CD4-positive, alpha-beta T cell treated with Interferon gamma for 1 hour (primary cell): ENCODE measurements at places on chromosomes 7 and 10.

DNA sequence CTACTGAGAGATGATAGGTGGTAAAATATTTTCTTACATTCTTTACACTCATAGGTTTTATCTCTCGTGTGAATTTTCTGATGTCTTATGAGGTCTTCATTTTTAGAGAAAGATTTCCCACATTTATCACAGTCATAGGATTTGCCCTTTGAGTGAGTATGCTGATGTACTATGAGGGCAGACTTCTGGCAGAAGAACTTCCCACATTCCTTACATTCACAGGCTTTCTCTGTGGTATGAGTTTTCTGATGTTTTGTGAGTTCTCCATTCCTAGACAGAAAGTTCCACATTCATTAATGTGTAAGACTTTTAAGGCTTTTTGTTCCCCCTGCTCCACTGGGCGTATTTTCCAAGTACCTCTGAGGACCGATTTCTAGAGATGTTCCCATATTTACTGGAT is 23.5 kb downstream of the ZNF25 start:
- no peak for DNase-seq

- no peak for DNase-seq
Measured at GRCh38 chr10:127937915-127938463, 31.1 kb downstream of the PTPRE start.

- DNase-seq, result no peak
Measured at GRCh38 chr10:54284526-54285193, 516.4 kb downstream of the PCDH15 start.

GRCh38 chr10:22685926-22686325 is 28.5 kb downstream of the PIP4K2A start:
- no peak for DNase-seq

DNA sequence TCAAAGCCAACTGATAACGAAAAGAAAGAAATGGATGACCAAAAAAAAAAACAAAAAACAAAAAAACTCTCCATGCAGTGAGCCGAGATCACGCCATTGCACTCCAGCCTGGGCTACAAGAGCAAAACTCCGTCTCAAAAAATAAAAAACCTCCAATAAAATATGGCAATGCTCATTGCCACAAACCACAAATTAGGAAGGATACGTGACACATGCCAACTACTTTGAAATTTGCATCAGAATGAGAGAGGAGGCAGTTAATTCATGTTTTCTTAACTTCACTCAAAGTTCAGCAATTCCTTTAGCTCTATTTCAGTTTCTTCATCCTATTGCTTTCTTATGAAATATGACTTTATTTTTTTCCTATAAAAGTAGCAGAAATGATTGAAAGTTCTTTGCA is 398.1 kb upstream of the C7orf33 start:
- DNase-seq, result no peak

DNA sequence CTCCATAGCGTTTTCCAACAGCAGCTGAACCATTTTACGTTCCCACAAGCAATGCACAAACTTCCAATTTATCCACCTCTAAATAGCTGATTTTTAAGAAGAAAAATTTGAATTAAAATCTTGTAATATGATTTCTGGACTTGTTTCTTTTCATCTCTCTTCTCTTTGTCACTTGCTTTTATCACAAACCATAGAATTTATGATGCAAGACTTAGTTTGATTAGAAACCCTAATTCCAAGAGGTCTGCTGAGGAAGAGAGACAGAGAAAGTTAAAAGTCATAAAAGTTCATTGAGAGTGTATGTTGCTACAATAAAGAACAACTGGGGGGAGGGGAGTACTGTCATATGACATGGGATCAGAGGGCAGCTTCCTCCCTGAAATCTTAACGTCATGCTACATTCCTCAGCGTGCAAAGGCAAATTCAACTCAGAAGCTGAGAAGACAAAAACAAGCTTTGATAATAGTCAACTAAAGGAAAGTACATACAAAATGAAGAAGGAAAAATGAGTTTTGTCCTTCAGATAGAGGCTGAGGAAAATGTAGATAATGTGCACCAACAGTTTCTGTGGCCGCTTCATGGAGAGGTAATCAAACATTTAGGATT is 18.4 kb upstream of the CUBN start:
- DNase-seq, result no peak

GRCh38 chr7:3517344-3517743 is 216.3 kb downstream of the SDK1 start:
- no peak for DNase-seq

DNA sequence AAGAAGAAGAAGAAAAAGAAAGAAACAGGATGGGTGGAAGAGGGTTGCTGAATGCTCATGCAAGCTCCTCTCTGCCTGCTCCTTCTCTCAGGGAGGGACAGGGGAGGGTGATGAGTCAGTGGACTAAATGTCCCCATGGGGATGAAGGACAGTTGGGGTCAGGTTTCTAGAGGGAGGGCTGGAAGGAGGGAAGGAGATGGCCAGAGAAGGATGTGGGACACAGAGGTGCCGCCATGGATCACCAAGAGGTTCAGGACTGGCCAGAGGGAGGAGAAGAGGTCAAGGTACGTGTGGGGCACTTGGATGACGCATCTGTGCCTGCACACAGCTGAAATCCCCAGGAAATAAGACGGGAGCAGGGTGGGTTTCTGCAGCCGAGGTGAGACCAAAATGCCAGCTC is 88.9 kb upstream of the GTF2I start:
- no peak for DNase-seq

DNA sequence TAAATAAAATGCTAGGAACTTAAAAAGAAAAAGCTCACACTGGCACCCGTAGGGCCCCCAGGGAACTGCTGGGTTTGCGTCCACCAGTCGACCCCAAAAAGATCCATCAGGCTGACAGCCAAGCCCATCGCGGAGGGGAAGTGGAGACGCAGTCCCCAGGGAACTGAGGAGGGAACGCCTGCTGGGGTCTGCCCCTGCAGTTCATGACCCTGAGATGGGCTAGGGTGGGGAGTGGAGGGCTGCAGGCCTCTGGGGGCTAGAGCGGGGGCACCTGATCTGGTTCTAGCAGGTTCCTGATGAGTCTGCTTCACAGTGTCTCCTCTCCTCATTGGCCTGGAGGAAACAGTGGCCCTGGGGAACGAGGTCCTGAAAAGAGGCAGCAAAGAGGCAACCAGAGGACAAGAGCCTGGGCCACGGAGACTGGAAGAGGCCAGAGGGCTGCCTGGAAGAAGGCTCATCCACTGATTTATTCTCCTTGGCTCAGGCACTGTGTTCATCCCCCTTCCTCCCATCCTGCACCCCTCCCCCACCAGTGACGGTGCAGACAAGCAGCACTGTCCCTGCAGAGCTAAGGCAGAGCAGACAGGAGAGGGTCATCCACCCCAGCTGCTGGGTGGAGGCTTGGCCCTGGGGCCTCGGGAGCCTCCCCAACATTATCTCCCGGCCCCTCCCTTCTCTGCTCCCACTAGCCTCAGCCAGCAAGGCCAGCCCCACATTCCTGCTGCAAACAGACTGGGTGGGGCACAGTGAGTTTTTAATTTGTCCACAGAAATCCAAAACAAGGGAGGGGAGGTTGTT is 24.7 kb upstream of the HSPA12A start:
- DNase-seq, result no peak

GRCh38 chr10:131920693-131921092 is 19.9 kb downstream of the PPP2R2D start:
- DNase-seq, result no peak

DNA sequence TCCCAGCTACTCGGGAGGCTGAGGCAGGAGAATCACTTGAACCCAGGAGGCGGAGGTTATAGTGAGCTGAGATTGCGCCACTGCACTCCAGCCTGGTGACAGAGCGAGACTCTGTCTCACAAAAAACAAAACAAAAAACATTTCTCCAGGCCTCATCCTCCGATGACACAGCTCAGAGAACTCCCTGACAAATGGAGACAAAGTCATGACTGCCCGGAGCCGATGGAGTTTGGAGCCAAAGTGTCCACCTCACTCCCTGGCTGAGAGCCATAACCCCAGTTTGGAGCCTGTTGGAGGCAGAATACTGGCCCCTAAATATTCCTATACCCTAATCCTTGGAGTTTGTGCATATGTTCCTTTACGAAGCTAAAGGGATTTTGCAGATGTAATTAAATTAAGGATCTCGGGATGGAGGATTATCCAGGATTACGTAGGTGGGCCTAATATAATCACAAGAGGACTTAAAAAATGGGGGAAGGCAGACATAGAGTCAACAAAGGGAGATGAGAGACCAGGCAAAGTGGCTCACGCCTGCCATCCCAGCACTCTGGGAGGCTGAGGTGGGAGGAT is 22.7 kb downstream of the SSC4D start:
- DNase-seq, result no peak

DNA sequence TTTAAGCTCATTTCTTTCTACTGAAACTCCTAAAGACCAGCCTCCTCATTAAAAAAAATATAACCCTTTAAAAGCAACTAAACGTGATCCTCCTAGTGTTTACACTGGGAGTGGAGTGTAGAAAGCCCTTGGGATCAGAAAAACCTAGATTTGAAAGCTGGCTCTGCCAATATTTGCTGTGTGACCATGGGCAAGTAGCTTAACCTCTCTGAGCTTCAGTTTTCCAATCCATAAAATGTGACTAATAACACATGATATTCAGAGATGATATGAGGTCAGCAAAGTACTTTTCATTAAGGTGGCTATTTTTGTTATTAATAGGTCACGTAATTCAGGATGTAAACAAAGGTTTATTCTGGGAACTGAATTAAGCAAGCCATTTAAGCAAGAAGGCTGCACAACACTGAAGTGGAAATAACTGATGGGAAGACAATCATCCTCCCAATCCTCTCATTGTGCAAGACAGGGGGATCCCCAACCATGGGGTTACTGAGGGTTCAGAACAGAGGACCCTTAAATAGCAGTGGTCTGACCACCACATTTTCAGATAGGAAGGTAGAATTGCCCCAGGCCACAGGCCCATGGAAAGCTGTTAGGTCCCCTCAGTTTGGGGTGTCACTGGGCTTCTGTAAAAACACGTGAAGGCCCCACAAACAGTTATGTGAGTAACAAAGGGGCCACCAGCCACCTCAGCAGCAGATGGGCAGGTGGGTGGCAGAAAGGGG is 49.1 kb upstream of the EEPD1 start:
- no peak for DNase-seq

DNA sequence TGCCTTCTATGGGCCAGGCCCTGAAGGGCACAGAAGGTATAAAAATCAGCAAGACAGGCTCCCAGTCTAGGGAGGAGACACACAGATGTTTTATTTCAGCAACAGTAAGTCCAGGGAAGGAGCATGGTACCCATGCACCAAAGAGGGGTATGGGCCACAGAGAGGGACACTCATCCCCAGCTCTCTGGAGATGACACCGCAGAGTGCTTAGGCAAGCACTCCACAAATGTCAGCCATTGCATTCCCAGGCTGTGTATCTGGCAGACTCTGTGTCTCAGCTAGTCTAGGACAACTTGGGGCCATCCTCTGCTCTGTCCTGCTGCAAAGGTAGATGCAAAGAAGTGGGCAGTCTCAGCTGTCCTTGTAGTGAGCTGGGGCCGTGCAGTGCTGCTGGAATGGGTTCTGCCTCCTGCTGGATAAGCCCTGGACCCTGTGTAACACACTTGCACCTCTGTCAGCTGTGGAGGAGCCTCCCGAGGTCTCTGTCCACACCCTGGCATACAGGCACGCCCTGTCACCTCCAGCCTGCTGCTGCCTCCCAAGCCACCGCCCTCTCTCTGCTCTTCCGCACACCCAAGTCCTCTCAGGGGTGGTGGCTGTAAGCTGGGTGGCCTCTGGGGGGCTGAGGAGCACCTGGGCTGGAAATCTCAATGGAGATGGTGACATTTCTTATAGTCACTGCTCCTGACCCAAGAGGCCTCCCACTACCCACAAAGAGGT is 57.6 kb downstream of the VOPP1 start:
- no peak for DNase-seq

DNA sequence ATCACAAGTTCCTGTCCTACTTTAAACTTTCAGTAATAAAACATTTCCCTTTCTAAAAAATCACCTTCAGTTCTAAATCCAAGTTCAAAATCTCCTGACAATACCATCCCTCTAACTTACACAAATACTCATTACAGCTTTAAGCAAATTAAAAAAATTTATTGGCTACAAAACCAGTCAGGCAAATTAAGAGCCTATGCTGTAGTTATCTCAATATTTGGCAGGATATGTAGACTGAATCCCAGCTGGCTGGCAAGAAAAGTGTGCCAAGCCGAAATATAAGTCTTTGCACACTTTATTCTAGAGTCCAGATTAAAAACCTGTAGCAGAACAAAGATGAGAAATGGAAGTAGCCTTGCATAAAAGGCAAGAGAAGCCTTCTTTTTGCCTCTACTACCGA is 9.5 kb downstream of the WAPL start:
- no peak for DNase-seq

GRCh38 chr7:24436131-24436920 is 136.9 kb upstream of the PALS2 start:
- no peak for DNase-seq

DNA sequence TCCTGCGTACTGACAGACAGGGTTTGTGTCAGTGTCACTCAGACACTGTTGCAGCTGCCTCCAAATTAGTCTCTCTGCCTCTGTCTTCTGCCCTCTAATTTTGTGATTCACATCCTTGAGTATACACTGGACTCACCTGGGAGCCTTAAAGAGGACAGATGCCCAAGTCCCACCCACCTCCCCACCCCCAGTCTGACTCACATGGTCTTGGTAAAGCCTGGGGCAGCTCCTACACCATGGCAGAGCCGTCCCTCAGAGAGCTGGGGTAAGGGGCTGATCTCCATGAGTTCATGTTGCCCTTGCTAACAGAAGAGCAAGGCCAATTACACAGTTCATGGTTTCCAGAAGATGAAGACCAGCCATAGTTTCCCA is 197.6 kb upstream of the STK17A start:
- no peak for DNase-seq

DNA sequence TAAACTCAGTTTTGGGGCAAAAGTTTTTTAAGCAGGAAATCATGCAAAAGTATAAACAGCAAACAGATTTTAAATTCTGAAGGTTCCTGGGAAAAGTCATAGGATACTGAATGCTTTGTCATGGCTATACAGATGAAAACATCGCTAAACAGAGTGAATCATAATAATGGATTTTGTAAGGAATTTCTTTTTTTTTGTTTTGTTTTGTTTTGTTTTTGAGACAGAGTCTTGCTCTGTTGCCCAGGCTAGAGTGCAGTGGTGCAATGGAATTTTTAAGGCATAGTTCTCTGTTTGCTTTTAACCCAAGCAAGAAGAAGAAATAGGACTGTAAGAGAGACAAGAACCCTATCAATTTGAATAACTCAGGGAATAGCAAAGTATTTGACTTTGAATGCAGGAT is 285.3 kb downstream of the NRG3 start:
- no peak for DNase-seq

- no peak for DNase-seq
Measured at GRCh38 chr7:7672545-7673239, 32.1 kb downstream of the UMAD1 start.

- no peak for DNase-seq
Measured at GRCh38 chr7:23284871-23285270, 14.3 kb upstream of the MALSU1 start.

- no peak for DNase-seq
Measured at GRCh38 chr7:116610721-116611120, 61.3 kb upstream of the MET start.

- DNase-seq, result no peak
Measured at GRCh38 chr10:93701866-93702209, 554 bp downstream of the FRA10AC1 start.

- no peak for DNase-seq
Measured at GRCh38 chr10:92593619-92594588, 974 bp downstream of the KIF11 start.
